ENCODE measurements at places on chromosomes 5 and 9. TPM values are rescaled to one million over a fixed set of nuclear protein-coding genes. Genes with fewer than 3 reads are reported as not detected.

PDGFRB gene
- total RNA-seq: 0.54 TPM

CNTLN gene
- 8.3 TPM for total RNA-seq

MLANA gene
- total RNA-seq: not detected

GMCL2 gene
- not detected for total RNA-seq

Measured in hematopoietic multipotent progenitor cell (in vitro differentiated cells).